ENCODE measurements at places on chromosomes 7 and 10.

DNA sequence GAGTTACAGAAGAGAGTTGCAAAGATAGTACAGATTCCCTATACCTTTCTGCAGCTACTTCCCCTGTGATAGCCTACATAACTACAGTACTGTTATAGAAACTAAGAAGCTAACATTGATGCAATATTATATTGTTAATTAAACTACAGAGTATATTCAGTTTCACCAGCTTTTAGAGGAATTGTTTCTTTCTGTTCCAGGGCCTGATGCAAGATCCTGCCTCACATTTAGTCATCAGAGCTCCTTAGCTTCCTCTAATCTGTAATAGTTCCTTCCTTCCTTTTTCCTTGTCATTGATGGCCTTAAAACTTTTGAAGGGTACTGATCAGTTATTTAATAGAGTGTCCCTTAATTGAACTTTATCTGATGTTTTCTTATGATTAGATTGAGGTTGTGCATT, 56.8 kb downstream of the SDHAF3 start:
- peak; percentile 8 for DNase-seq

DNA sequence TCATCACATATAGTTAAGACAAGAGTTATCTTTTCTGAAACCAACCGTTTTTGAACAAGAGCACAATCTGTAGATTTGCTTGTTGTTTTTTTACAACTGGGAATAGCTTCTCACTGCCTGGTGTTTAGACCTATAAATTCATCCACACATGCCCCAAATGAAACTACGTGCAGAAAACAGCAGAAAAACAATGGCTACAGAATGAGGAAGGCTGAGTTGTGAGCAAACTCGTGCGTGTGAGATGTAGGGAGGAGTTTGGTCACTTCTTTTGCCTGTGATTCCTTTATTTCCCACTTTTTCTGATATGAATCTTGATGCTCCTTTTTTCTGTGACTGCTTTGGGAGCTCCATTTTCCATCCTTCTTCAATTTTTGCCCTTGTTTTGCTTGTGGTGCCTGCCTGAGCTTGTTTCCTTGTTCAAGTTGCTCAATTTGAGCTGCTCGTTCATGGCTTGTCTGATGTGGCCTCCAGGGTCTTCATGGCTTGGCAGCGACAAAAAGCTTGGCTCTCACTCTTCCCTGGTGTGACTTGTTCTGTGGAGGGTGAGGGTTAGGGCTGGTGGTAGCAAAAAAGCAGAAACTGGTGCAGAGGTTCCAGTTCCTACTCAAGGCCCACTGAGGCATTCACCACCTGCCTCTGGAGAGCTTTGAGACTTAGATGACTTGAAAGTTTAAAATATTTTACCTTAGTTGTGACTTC, 76.9 kb downstream of the ZNF365 start:
- no peak for DNase-seq

- DNase-seq, result peak; percentile 1
These were observed 414.1 kb upstream of the ETV1 start for GRCh38 chr7:14403587-14403986.

- no peak for DNase-seq
These were observed 1183.4 kb upstream of the AUTS2 start for GRCh38 chr7:68414631-68415425.

DNA sequence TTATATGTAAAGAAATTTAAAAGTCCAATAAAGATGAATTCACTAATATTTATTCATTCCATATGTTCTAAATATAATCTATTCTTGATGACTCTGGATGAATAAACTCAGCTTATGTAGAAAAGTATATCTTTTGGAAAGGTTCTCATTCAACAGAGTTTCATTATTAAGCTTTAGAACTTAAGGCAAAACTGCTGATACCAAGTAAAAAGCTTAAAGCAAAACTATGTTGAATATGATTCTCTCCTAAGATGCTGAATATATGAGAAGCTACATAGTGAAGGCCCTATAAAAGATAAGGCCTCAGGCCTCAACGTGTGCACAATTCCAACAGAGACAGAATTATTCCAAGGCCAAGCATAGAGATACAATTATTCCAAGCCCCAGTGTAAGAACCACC, 30.8 kb downstream of the ZNF800 start:
- no peak for DNase-seq

GRCh38 chr7:117384688-117385362, 42.5 kb downstream of the ASZ1 start:
- no peak for DNase-seq

- peak; percentile 52 for DNase-seq
These were observed 654 bp downstream of the ALKBH4 start for GRCh38 chr7:102463841-102464576.

- no peak for DNase-seq
These were observed 9.0 kb downstream of the IQCE start for GRCh38 chr7:2567679-2568278.

- DNase-seq, result no peak
These were observed 256.5 kb upstream of the PPP2R2D start for GRCh38 chr10:131644289-131644688.

DNA sequence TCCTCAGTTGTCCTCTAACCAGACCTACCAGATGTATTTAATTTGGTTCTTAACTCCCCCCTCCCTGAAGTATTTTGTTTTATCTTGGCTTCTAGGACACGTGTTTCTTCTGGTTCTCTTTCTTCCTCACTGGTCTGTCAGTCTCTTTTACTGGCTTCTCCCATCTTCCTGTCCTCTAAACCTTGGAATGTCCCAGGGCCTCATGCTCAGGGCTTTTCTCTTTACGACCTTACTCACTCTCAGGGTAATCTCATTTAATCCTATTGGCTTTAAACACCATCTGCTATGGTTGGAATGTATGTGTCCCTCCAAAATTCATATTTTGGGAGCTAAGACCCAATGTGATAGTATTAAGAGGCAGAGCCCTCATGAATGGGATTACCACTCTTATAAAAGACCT, 418.2 kb upstream of the PODXL start:
- DNase-seq, result no peak

GRCh38 chr10:1419796-1420610, 317.3 kb downstream of the ADARB2 start:
- no peak for DNase-seq

GRCh38 chr10:43944381-43945093, 295.9 kb upstream of the ZNF32 start:
- no peak for DNase-seq

- no peak for DNase-seq
These were observed 37.6 kb upstream of the NCAPG2 start for GRCh38 chr7:158742065-158742821.

DNA sequence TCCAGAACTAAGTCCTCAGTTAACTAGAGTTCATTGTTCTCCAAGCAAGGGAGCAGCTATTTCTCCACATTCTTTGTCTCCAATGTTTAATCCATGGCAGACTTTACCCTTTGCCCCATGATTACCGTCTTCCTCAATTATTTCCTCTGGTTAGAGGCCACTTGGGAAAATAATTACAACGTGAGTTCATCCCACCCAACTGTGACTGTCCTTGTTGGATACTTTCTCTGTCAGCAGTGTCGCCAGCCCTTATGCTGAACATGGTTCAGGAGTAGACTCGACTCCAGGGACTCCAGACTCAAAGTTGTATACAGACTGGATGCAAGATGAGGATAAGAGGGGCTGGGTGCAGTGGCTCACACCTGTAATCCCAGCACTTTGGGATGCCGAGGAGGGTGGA, 17.1 kb upstream of the SEPHS1 start:
- DNase-seq, result peak; percentile 9

DNA sequence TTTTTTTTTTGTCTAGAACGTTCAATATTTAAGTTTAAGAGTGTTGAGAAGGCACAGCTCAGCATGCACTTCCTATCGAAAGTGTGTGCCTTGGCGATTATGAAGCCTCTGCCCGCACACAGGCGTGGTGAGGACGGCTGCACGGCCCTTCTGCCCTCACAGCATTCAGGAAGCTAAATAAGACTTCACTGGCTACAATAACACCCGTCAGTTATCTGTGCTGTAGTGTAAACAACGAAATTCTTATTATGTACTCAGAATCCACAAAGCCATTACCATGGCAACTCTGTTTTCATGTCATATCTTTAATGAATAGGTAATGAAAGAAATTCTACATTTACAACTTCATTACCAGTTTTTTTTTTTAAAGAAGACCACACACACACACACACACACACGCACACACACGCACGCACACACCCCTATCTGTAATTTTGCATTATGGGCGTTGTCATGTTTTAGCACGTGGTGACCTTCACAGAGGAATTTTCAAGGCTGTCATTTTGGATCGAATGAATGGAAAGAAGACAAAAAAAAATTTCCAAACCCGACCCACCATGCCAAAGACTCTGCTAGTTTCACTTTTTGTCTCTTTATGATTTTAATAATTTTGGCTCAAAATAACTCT, 254.8 kb upstream of the CTBP2 start:
- DNase-seq, result no peak

DNA sequence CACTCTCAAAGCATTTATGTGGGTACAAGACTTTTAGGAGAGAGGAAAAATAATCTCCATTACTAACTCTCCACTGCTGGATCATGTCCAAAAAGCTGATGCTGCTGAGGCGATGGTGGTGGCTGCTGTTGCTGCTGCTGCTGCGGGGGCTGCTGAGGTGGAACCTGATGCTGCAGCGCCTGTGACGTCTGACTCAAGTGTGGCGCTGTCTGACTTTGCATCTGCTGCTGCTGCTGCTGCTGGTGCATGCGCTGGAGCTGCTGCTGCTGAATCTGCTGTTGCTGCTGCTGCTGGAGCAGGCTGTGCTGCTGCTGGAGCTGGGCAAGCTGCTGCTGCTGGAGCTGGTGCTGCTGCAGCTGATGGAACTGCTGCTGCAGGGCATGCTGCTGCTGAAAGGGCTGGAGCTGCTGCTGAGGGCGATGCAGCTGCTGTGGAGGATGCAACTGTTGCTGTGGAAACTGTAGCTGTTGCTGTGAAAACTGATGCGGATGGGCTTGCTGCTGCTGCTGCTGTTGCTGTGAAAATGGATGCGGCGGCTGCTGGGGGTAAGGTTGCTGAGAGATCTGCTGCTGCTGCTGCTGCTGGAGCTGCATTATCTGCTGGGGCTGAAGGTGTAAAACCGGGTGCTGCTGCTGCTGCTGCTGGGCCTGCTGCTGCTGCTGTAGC, 34.5 kb downstream of the PAXIP1 start:
- DNase-seq, result no peak

DNA sequence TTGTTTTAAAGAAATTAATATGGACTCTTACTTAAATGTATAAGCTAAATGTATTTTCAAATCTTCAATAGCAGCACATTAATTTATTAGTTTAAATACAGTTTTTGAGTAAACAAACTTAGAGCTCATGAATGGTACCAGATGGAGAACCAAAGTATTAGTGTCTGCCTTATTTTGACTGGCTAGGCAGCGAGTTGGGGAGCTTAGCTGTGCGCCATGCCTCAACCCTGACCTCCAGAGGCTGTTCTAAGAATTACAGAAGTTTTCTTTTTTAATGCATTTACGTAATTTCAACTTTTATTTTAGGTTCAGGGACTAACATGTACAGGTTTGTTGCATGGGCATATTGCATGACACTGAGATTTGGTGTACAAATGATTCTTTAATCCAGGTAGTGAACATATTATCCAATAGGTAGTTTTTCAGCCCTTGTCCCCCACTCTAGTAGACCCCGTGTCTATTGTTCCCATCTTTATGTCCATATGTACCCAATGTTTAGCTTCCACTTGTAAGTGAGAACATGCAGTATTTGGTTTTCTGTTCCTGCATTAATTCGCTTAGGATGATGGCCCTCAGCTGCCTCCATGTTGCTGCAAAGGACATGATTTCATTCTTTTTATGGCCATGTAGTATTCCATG, 166.8 kb downstream of the IQUB start:
- DNase-seq, result peak; percentile 51

- peak; percentile 1 for DNase-seq
These were observed 504.1 kb downstream of the SDK1 start for GRCh38 chr7:3805151-3805550.

DNA sequence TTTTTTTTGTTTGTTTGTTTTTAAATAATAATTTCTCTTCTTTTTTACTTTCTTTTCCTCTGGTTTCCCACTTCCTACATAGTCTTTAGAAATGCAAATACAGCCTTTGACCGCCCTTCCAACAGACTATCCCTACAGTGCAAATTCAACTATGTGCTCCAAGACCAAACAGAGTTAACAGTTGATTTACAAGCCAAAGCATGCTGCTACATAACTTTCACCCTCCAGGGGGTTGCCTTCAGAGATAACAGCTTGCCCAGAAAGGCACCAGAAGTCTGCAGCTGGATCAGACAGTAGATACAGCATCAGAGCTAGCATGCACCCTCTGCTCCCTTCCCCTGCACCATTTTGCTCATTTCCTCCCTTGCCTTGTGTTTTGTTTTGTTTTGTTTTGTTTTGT, 539.0 kb downstream of the ZWINT start:
- no peak for DNase-seq

DNA sequence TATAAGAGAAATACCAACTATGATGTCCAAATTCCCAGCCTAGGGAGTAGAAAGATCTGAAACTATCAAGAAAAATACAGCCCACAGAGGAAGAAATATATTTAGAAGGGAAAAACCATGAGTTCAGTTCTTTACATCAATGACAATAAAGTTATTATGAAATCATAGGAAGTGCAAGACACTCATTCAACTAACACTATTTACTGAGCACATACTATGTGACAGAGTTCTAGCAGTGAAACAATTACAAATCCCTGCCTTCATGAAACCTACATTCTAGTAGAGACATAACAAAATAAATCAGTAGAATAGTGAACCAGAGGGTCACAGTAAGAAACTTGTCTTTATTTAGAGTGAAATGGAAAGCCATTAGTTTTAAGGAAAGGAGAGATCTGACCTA, 2.1 kb downstream of the NDUFA5 start:
- DNase-seq, result no peak

DNA sequence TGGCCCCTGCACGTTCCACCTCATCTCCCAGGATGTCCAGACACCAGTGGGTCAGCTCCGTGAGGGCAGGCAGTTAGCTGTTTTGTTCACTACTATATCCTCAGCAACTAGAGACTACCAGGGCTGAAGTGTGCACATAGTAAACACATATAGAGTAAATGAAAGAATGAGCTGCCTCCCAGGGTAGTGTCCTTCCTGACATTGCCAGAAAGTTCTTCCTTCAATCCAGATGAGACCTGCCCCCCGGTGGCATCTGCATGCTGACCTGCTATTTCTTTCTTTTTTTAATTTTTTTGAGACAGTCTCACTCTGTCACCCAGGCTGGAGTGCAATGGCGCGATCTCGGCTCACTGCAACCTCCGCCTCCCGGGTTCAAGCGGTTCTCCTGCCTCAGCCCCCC, 14.0 kb upstream of the ARPC1A start:
- DNase-seq, result peak; percentile 21

DNA sequence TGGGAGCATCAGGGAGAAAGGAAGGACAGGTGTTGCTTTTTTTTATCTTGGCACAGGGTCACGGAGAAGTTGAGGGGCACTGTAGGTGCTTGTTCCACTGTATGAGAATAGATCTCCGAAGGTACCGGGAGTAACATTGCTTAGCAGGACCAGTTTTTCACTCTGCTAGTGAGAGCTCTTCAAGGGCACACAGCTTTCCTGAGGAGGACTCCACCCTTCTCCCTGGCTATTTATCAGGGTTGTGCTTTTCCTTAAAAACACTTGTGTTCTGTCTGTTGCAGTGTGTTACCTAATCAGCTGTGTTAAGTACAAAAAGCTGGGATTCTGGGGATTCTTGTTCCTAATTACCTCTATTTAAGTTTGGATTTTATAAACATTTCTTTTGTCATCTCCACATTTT, 160.5 kb downstream of the SND1 start:
- DNase-seq, result no peak

All from kidney tubule cell (primary cell).